ENCODE measurements at places on chromosomes 2 and 18.

- no peak for DNase-seq
Observed at GRCh38 chr18:79924814-79925731, 26.4 kb downstream of the SLC66A2 start.

DNA sequence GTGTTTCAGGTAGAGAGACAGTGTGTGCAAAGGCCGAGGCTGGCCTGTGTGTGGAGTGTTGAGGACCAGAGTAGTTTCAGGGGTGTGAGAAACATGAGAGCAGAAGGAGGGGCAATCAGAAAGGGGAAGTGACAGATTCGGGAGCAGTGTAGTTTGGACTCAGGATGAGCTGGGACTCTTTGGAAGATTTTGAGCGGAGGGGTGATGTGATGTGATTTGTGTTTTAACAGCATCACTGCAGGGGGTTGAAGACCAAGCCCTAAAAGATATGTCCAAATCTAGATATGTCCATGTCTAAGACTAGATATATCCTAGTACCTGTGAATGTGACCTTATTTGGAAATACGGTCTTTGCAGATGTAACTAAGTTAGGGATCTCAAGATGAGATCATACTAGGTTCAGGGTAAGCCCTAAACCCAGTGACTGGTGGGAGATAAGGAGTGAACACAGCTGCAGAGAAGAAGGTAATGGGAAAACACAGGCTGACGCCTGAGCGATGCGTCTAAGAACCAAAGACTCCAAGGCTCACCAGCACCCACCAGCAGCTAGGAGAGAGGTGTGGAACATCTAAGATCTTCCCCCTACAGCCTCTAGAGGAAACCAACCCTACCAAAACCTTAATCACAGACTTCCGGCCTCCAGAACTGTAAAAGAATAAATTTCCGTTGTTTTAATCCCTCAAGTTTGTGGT is 38.5 kb upstream of the MYO3B start:
- no peak for DNase-seq

DNA sequence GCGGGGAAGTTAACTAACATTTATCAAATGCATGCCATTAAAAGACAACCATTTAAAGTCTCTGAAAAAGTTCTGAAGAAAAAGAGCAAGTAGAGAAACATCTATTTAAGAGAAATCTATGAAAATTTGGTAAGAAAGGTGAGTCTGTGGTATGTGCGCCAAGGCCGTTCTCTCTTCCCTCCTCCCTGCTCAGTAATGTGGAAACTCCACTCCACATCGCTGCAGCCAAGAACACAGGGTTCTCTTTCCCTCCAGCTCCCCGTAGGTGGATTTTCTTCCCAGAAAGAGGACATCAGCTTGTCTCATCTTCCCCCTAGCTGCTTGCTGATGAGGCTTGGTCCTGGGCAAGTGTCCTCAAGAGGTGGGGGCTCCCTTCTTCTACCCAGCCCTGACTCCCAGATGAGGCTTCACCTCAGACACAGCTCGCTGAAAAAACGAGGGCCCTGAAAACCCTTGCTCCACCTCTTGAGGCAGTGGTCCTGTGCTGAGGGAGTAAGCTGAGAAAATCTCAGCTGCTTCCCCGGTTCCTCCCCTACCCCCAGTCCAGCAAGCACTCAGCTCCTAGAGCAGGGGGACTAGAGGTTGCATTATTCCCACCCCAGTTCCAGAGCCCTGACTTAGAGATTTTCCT is 45.8 kb upstream of the PTPRM start:
- DNase-seq: no peak

- no peak for DNase-seq
Observed at GRCh38 chr2:134500211-134500935, 218.4 kb downstream of the TMEM163 start.

- no peak for DNase-seq
Observed at GRCh38 chr18:67845035-67845434, 328.5 kb upstream of the DSEL start.

GRCh38 chr18:26460449-26461091 is 87.8 kb downstream of the KCTD1 start:
- DNase-seq: no peak

DNA sequence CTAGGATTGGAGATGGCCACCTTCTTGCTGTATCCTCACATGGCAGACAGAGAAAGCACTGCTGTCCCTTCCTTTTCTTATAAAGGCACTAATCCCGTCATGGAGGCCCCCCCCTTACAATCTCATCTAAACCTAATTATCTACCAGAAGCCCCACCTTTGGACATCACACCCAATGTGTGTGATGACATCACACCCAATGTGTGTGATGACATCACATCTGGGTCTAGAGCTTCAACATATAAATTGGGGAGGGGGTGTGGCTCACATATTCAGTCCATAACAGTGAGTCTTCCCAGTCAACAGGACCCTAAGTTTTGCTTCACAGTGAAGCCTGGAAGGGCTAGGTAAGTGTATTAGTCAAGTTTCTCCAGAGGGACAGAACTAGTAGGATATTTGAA is 213.1 kb downstream of the NYAP2 start:
- DNase-seq: no peak

GRCh38 chr18:33803636-33804035 is 225.6 kb downstream of the ASXL3 start:
- DNase-seq: no peak

- DNase-seq: no peak
Observed at GRCh38 chr2:32553829-32554432, 73.9 kb upstream of the TTC27 start.

DNA sequence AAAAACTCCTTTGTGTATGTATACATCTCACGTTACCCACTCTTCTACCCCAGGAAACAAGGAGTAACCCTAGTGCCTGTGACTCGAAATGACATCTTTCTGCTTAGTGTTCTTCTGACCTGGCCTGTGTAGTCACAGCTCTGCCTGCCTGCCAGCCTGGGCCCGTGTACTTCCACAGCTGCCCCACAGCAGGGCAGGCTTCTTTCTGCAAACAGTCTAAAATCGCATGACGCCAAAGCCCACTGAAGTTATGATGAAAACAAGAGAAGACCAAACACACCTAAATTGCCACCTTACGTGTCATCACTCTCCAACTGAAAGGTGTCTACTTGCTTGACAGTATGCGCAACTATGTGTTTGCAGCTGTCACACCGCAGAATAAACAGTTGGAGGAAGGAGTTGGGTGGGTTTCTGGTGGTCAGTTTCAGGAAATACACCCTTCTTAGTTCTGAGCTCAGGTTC is 1.5 kb downstream of the GAREM1 start:
- DNase-seq: no peak

GRCh38 chr2:7411691-7412090 is 494.5 kb downstream of the RNF144A start:
- DNase-seq: no peak

- no peak for DNase-seq
Observed at GRCh38 chr2:205017381-205017780, 472.1 kb downstream of the PARD3B start.

- DNase-seq: no peak
Observed at GRCh38 chr2:98519156-98519555, 74.5 kb downstream of the INPP4A start.

DNA sequence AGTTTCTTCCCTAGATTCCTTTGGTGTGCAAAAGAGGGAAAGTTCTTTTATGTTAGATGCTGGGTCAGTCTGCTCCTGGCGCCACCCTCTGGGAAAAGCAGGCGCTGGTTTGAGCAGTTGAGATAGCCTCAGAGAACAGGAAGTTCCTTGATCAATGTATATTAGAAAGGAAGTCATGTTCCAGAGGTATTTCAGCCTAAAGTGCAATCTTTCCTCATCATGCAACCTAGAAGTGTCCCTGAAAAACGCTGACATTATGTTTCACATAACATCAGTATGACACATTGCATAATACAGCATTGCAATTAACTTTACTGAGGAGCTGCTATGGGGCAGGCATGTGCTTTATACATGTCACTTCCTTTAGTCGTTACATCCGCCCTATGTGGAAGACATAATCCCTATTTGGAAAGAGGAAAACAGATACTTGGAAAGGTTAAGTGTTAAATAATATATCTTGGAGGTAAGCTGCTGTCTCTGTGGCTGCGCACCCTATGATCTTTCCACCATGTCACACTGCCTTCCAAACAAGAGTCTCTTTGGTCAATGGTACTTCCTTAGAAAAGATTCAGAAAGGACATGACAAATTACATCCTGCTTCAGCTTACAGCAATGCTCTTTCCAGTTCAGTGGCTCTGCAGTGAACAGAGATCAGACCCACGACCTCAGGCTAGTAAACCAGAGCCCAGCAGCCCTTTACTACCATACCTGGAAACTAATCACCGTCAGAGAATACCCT is 369.7 kb downstream of the RAD51AP2 start:
- no peak for DNase-seq
